ENCODE measurements at places on chromosomes 5 and 9.

GRCh38 chr5:18802336-18802735 lies 1168.1 kb downstream of the TAF11L14 start:
- DNase-seq, result no peak

GRCh38 chr9:127970401-127971313 lies 10.1 kb downstream of the EEIG1 start:
- peak; percentile 72 for DNase-seq

DNA sequence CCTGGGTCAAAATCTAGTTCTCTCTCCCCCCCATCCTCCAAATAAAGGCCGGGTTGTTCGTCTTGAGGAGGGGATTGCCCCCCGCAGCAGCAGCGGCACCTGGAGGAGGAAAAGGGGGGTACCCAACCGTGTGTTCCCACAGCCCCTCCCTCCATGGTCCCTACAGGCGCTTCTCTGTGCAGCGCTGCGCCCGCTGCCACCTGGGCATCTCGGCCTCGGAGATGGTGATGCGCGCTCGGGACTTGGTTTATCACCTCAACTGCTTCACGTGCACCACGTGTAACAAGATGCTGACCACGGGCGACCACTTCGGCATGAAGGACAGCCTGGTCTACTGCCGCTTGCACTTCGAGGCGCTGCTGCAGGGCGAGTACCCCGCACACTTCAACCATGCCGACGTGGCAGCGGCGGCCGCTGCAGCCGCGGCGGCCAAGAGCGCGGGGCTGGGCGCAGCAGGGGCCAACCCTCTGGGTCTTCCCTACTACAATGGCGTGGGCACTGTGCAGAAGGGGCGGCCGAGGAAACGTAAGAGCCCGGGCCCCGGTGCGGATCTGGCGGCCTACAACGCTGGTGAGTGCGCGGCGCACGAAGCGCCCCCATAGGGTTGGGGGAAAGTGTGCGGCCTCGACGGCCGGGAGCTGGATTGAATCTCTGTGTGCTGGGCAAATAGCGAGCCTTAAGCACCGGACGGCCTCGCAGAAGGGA lies 3.5 kb downstream of the LHX2 start:
- no peak for DNase-seq

GRCh38 chr9:34719021-34719768 lies 9.3 kb upstream of the CCL21 start:
- no peak for DNase-seq

DNA sequence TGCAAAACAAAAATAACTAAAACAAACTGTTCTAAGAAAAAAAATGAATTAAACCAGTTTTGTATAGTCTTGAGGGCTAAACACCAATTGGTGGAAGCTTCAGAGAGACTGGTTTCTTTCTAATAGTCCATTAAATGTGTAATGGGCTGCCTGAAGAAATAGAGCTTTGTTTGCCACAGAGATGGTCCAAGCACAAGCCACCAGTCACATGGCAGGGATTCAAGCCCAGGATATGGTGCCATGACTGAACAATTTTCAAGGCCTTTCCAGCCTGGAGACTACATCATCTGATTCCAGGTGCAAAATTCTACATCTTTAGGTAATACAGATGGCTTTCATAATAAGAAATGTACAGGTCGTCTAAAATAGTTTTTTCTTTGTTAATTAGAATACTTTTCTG lies 355.3 kb downstream of the NR2F1-AS1 start:
- DNase-seq, result no peak

GRCh38 chr5:68261569-68262065 lies 46.1 kb downstream of the PIK3R1 start:
- DNase-seq, result no peak

DNA sequence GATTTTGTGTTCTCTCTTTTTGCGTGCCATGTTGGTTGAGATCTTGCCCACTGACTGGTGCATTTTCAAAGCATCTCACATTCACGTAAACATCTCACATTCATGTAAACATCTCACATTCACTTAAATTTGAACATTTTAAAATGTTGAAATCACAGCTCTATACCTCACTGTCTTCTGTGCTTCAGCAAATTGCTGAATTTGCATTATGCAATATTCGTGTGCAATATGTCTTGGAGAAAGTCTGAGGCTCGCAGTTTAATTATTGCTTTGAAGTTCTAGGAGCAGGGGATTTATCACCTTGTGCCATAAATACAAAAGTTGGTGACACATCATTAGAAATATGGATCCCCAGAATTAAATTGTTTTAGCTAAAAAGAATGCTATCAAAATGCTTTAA lies 42.6 kb downstream of the TNFSF15 start:
- DNase-seq, result no peak

- no peak for DNase-seq
These were observed 28.1 kb downstream of the FREM1 start for GRCh38 chr9:14882090-14882489.

GRCh38 chr9:38235244-38235643 lies 157.3 kb upstream of the ALDH1B1 start:
- DNase-seq, result no peak

- no peak for DNase-seq
These were observed 146.5 kb upstream of the ABCA1 start for GRCh38 chr9:105074491-105074890.

- DNase-seq, result no peak
These were observed 8.8 kb downstream of the CCNH start for GRCh38 chr5:87403899-87404298.

- no peak for DNase-seq
These were observed 72.9 kb downstream of the SEC61B start for GRCh38 chr9:99294850-99295461.

DNA sequence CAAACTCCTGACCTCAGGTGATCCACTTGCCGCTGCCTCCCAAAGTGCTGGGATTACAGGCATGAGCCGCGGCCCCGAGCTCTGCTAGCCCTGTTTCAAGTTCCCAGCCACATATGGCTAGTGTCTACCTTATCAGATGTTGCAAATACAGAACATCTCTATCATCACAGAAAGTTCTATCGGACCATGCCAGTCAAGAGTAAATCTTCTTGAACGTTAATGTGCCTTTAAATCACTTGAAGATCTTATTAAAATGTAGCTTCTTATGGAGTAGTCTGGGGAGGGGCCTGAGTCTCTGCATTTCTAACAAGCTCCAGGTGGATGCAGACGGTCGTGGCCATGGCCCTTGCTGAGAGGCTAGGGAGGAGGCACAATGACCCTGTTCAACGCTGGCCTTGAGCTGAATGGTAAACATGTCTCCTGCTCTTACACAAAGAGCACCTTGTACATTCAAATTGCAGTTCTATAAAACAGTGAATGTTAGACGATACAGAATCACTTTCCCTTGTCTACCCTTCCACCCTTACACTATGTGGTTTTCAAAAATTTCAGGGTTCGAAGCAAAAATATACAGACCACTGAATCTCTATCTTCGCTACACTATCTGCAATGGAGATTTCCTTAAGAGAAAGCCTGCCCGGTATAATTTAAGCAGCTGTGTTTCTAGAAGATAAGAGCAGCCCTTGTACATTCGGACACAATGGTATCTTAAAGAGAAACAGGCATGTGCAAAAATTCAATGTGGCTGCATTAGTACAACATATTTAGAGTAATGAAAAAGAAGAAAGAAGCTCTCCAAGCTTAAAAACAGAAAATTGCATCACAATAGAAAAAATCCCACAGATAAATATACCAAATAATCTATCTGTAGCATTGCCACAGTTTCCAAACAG lies 114.1 kb downstream of the FRMD3 start:
- DNase-seq, result no peak

GRCh38 chr5:159936686-159937329 lies 20.5 kb downstream of the ADRA1B start:
- DNase-seq, result no peak

DNA sequence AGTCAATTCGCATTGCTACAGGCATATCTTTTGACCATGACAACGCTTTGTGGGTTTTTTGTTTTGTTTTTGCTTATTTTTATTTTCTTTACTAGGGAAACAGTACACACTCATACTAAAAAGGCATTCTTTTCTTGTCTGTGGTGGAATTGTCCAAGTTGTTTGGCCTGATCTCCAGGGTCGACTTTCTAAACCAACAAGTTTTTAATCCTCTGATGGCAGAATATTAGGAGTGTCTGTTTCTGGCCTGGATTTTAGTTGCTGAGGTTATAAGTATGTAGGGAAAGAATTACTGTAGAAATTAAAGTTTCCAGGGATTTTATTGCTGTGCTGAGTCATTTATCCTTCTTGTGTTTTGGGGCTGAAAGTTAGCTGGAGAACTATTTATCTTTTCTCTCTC lies 218.5 kb downstream of the TAF11L14 start:
- DNase-seq, result no peak

DNA sequence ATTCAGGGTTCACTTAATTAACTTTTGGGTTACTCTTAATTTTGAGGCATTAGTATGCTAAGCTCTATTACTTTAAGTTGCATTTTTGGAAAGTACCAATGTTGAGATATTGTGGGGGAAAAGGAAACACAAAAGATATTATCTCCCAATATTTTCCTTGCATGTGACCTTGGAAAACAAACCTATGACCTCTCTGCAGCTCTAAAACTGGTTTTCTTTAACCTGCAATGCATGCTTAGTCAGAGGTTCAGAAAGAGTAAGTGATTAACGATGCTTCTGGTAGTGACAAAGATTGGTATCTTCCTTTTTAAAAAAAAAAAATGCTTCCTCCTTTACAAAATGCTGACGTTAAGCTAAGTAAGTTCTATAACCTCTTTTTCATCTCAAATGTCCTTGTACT lies 44.9 kb upstream of the CDH18 start:
- no peak for DNase-seq

GRCh38 chr5:53239301-53239990 lies 129.9 kb upstream of the MOCS2 start:
- DNase-seq, result no peak

GRCh38 chr5:32707418-32707997 lies 3.6 kb upstream of the NPR3 start:
- DNase-seq, result no peak

DNA sequence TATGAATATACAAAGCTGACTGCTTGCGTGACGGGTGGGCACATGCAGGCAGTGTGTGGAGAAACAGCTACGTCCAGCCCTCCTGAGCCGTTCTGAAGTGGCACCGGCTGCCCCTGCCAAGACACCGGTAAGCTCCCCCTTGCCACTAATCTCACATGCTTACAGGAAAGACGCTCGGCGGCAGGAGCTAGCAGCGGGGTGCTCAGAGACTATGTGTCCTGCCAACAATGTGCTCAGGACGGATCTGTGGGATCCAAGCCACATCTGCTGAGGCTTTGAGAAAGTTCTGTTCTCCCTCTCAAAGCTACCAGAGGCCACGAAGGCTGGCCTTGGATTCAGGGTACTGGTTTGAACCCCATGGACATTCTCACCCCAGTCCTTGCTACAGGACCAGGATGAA lies 157.2 kb upstream of the PHYKPL start:
- DNase-seq, result no peak

DNA sequence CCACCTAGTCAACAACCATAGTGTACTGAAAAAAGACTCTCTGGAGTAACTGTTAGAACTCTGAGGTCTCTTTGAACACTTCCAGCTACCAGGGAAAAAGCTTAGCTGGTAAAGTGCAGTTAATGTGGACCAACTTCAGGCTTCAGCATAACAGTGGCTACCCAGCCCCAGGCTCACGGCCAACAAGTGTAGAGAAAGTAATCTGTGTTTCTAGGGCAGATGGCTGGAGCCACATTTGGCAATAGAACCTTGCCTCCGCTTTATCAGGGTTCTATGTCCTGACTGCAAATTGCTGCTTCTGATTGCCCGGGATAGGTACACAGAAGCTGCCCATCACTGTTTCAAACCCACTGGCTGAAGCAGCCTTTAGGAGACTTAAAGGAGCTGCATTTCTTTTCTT lies 76.0 kb upstream of the SIMC1 start:
- DNase-seq, result no peak

- no peak for DNase-seq
These were observed 494 bp downstream of the CERT1 start for GRCh38 chr5:75510836-75511434.

- no peak for DNase-seq
These were observed 141.7 kb downstream of the BARX1 start for GRCh38 chr9:93813221-93814076.

DNA sequence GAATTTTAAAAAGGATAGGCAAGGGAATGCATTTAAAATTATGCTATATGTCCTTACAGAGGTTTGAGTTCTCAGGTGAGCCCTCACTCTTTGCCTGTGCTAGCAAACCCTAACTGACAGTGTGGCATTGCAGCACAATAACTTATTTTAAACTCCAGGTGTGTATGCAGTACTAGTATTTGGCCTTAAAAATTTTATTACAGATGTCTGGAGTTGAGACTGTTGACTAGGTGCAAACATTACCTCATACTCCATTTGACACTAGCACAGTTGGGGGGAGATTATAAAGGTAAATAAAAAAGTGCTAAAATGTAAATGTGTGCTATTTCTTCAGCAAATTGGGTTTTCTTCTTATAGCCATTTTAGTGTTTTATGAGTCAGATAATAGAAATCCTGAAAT lies 407.7 kb downstream of the SH3GL2 start:
- DNase-seq, result no peak

- no peak for DNase-seq
These were observed 922 bp downstream of the LMX1B start for GRCh38 chr9:126614455-126615244.

- DNase-seq, result no peak
These were observed 98.8 kb upstream of the NFIB start for GRCh38 chr9:14412775-14413174.

GRCh38 chr5:103254921-103255320 lies 3.6 kb upstream of the MACIR start:
- DNase-seq, result no peak

DNA sequence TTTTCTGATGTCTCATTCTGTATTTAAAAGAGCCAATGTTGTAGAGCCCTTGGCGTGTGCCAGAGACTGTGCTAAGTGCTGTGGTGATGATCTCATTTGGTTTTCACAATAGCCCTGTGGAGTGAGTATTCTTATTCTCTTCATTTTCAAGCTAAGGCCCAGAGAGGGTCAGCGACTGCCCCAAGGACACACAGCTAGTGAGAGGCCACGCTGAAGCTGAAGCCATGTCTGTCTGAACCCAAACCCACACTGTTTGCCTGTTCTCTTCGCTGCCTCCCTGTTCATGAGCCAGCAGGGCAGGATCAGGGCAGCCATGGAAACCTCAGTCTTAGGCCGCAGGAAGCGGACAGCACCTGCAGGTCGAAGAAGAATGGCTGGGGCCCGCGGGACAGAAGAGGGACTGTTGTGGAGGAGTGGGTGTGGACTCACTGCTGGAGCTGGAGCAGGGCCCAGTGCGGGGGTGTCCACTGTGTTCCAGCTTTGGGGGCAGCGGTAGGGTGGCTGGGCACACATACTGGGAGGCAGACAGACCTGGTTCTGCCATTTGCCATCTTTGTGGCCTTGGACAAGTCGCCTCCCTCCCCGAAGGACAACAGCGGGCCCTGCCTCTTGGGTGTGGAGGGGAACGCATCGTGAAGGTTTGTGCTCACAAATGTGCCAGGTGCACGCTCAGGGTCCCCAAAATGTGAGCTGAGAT lies 257.9 kb upstream of the MVB12B start:
- DNase-seq, result no peak

GRCh38 chr9:124419832-124420489 lies 4.7 kb upstream of the PSMB7 start:
- DNase-seq, result no peak

DNA sequence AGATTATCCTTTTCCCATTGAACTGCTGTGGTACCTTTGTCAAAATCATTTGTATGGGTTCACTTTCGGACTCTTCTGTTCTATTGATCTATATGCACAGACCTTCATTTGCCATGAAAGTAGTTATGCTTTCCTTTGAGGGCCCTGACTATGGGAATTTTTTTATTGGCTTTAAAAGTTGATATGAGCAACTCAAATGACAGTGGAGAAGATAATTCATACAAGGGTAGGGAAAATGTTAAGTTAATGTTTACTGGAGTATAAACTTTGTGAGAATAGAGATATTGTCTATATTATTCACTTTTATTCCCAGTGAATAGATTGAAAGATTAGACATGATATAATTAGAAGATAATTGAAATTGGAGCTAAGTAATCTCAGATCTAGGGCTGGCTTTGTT lies 94.8 kb downstream of the ATP10B start:
- DNase-seq, result no peak
